ENCODE measurements at places on chromosomes 5 and 9. TPM values are rescaled to one million over a fixed set of nuclear protein-coding genes. Genes with fewer than 3 reads are reported as not detected.

Gene ACOT12
- not detected for total RNA-seq

Gene GM2A
- total RNA-seq, result 26.4 TPM

Gene IFNA21
- total RNA-seq, result not detected

Gene CD180
- total RNA-seq, result 0.65 TPM

Gene IFNB1
- not detected for total RNA-seq

Measured in activated naive CD4-positive, alpha-beta T cell treated with anti-CD3 and anti-CD28 coated beads, Interleukin-2, amount 10 ng/mL, durations not matched to agents 5 hours and 36 hours (primary cell).